ENCODE measurements at places on chromosomes 12 and 14. TPM values are rescaled to one million over a fixed set of nuclear protein-coding genes. Genes with fewer than 3 reads are reported as not detected.

Gene MDGA2
- not detected for total RNA-seq

Gene SYNDIG1L
- 0.03 TPM for total RNA-seq

Gene CCDC197
- total RNA-seq: not detected

Gene AKAP3
- total RNA-seq: 0.08 TPM

Gene HCAR3
- total RNA-seq: 0.08 TPM

Gene ENTPD5
- 5.6 TPM for total RNA-seq

Gene GUCY2C
- total RNA-seq: not detected

Gene MYH6
- total RNA-seq: 0.10 TPM

Gene PTPRR
- total RNA-seq: 0.15 TPM

Gene GPR132
- total RNA-seq: 0.68 TPM

Gene KRT6A
- total RNA-seq: 13.0 TPM

Gene PTHLH
- 14.2 TPM for total RNA-seq

Gene RPL10L
- total RNA-seq: not detected

Gene CCDC184
- 2.8 TPM for total RNA-seq

Gene HPD
- total RNA-seq: 2.0 TPM

Gene ZNF410
- 44.1 TPM for total RNA-seq

Gene SLC25A47
- not detected for total RNA-seq

Gene ATG101
- total RNA-seq: 89.1 TPM

Gene NXPH4
- 3.8 TPM for total RNA-seq

Gene SMARCC2
- 31.2 TPM for total RNA-seq

Gene HECTD4
- total RNA-seq: 13.1 TPM

Gene MMP17
- 11.3 TPM for total RNA-seq

Gene HEBP1
- 50.1 TPM for total RNA-seq

Gene MYF5
- total RNA-seq: not detected

Gene TMTC3
- 14.1 TPM for total RNA-seq

Gene IL31
- total RNA-seq: not detected

All from A549 treated with AZD2906 at 1 μM for 4 hours (cell line).